ENCODE measurements at places on chromosomes 11 and 22. TPM values are rescaled to one million over a fixed set of nuclear protein-coding genes. Genes with fewer than 3 reads are reported as not detected.

FAM180B gene
- total RNA-seq: not detected

OR51I1 gene
- total RNA-seq: not detected

CNTF gene
- 1.3 TPM for total RNA-seq

PKP3 gene
- total RNA-seq: 27.0 TPM

CALCA gene
- total RNA-seq: 1.3 TPM

MMP27 gene
- not detected for total RNA-seq

KREMEN1 gene
- 1.6 TPM for total RNA-seq

LGR4 gene
- 59.8 TPM for total RNA-seq

LAYN gene
- not detected for total RNA-seq

PTGDR2 gene
- total RNA-seq: not detected

SORL1 gene
- 4.5 TPM for total RNA-seq

C11orf97 gene
- not detected for total RNA-seq

CCDC15 gene
- total RNA-seq: 2.3 TPM

OR5M10 gene
- total RNA-seq: not detected

MUC6 gene
- not detected for total RNA-seq

APOL3 gene
- not detected for total RNA-seq

DNA sequence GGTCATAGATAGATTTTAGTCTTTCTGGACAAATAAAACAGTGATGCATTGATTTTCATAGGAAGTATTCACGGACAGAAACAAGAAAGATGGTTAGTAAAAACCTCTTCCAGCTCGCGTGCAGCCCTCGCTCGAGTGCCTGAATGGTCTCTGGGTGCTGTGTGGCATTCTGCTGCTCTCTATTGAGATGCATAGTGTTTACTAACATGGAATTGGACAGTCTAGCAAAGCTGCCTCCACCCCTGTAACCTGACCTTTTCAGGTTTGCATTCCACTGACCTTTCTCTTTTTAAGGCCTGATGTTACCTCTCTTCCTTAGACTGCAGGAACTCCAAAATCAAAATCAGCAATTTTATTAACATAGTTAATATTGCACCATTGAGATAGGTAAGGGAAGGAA lies 643.4 kb downstream of the JRKL start:
- no peak for DNase-seq

- DNase-seq: no peak
These were observed at the start of gene NPAS4 for GRCh38 chr11:66420671-66421476. Gene NPAS4 (plus strand): TSS chr11:66421035. CDS start chr11:66421180, 145 bp downstream.

GRCh38 chr11:4184163-4184916 lies 89.7 kb downstream of the RRM1 start:
- DNase-seq: no peak

- no peak for DNase-seq
These were observed 100.3 kb upstream of the PITPNB start for GRCh38 chr22:28019360-28019759.

GRCh38 chr22:46070803-46071450 lies 79.4 kb upstream of the PPARA start:
- DNase-seq: peak; percentile 57

- DNase-seq: no peak
These were observed 189.3 kb upstream of the NECTIN1 start for GRCh38 chr11:119918347-119918746.

- no peak for DNase-seq
These were observed 40.4 kb downstream of the ARFGAP2 start for GRCh38 chr11:47136327-47136726.

DNA sequence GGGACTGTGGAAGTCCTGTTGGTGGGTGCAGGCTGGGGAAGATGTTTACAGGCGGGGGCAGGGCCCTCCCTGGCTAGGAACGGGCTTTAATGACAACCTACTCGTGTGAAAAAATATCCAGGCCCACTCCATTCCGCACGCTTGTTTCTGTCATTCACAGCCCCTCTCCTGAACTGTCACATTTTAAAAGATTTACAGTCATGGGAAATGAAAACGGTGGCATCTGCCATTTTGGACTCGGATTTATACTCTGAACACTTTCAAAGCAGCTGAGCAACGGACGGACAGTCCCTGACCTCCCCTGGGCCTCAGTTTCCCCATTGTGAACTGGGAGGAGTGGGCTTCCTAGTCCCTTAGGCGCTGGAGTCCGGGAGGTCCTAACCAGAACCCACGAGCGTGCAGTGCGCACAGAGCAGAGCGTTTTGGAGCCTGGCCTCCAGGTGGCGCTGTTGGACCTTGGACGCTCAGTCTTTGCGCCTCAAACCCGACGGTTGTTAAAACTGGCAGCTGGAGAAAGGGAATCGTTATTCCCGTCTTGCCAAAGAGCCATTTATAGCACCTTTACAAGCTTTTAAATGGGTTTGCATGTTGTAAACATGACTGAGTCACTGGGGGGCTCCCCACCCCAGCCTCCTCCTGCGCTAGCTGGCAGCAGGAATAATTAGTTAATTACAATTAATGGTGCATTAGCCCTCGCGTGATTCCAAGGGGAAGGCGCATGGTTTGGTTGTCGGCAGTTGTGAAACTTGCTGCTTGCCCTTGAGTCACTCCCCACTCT lies 75.3 kb downstream of the FBLN1 start:
- DNase-seq: peak; percentile 66

DNA sequence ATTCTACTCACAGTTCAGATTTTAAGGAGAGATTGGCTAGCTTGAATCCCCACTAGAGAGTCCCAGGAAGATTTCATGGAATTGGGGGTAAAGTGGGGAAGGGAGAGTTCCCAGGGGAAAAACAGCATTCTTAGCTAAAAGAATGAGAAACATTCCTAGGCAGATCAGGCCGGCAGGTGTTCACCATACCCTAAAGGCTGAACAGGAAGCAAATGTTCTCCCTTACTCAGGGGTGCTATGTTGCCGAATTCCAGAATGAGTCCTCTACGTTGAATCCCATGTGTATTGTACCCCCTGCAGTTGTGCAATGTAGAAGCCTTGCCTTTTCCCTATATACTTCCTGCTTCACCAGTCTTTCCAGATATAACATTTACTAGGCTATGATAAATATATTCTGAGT lies 135.2 kb upstream of the NCAM1 start:
- no peak for DNase-seq

DNA sequence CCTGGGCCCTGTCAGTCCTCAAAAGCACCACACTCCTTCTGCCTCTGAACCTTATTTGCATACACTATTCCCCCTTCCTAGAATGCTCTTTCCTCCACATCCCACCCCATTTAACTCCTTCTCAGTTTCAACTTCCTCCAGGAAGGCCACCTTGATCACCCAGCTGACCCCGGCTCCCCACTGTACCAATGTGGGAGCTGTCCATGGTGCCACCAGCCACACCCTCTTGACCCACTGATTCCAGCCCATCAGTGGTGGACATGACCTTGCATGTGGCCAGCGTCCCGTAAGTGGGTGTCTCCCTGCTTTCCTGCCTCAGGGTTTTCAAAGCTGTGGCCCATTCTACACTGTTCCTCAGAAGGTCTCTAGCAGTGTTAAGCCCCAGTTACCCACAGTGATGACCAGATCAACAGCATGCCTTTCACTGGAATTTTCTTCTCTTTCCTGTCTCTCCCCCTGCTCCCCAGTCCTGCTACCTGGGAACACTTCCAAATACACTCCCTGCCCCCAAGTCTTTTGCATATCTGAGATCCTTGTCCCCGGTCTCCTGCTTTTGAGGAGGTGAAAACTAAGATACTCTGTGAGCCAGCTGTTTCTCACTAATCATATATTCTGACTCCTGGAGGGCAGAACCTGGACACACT lies 346.6 kb downstream of the MN1 start:
- DNase-seq: no peak

GRCh38 chr22:24162436-24162835 lies 18.9 kb upstream of the SUSD2 start:
- DNase-seq: no peak

GRCh38 chr11:12149672-12150225 lies 39.4 kb downstream of the MICAL2 start:
- DNase-seq: no peak

GRCh38 chr11:980438-981357 lies 55.0 kb downstream of the AP2A2 start:
- no peak for DNase-seq

DNA sequence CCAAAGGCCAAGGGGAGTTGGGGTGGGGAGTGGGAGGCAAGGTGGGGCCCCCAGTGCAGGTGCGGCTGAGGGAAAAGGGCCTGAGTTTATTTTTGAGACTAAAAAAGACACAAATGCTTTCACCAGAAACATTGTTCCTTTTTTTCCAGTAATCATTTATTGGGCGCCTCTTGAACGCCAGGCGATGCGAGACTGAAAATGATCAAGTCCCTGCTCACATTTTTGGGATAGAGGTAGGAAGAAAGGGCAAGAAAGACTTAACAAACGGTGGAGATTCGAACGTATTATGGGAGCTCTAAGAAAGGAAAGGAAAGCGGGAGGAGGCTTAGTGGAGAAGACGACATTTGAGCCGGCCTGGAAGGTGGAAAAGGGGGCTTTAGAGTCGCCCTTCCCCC lies 796 bp upstream of the SF3B2 start:
- no peak for DNase-seq

DNA sequence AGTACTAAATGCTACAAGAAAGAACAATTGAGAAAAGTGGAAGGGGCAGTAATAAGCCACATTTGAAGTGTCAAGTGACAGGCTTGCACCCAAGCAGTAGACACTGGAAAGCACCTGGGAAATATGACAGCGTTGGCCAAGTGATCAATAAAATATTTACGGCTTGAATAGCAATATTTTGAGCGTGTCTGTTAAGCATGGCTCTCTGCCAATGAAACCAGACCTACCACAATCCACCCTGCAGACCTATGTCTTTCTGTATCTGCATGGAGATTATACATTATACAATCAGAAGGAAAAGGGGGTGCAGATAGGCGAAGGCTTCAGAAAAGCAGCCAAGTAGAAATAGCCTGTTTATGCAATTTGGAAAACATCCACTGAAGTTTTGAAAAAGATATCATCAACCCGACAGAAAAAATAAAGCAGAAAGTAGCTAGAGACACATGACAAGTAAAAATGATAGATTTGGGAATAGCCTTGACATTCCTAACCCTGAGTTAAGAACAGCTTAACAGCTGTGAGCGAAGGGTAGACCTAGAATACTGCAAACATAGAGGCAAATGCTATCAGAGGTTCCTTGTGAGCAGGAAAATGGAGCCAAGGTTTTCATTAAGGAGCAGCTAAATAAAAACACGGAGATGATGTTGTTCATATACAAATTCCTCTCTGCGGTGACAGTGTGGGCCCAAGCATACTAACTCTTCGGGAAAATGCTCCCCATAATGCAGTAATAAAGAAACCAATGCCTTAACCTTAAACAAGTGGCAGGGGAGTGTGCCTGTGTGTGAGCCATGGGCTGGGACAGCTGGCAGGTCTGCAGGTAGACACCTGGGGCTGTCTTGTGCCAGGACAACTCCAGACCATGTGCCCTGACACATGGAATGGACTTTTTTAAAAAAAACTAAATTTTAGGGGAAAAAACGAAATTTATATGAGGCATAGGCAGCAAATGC lies 71.3 kb downstream of the ETS1 start:
- no peak for DNase-seq

GRCh38 chr11:36041988-36042611 lies 98.2 kb downstream of the LDLRAD3 start:
- DNase-seq: no peak

DNA sequence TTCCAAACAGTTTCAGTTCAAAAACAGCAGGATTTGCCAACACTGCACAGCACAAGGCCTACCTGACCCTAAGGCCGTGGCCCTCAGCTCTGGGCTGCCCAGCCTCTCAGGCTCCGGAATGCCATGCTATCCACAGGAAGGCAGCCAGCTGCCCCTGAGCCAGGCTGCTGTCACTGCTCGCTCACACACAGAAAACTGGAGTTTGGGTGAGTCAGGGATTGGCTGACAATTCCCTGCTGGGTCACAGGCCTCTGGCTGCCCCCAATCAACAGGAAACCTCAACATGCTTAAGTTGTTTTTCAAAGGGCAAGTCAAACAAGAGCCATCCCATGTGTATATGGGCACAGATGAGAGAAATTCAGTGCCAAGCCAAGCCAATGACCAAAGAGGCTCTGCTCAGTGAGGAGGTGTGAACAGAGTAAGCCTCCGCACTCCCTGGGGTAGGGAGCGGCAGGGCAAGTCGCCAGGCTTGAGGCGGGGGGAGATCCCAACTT lies 50.2 kb downstream of the RPL27A start:
- DNase-seq: no peak
